ENCODE measurements at places on chromosomes 13 and 19. TPM values are rescaled to one million over a fixed set of nuclear protein-coding genes. Genes with fewer than 3 reads are reported as not detected.

DNA sequence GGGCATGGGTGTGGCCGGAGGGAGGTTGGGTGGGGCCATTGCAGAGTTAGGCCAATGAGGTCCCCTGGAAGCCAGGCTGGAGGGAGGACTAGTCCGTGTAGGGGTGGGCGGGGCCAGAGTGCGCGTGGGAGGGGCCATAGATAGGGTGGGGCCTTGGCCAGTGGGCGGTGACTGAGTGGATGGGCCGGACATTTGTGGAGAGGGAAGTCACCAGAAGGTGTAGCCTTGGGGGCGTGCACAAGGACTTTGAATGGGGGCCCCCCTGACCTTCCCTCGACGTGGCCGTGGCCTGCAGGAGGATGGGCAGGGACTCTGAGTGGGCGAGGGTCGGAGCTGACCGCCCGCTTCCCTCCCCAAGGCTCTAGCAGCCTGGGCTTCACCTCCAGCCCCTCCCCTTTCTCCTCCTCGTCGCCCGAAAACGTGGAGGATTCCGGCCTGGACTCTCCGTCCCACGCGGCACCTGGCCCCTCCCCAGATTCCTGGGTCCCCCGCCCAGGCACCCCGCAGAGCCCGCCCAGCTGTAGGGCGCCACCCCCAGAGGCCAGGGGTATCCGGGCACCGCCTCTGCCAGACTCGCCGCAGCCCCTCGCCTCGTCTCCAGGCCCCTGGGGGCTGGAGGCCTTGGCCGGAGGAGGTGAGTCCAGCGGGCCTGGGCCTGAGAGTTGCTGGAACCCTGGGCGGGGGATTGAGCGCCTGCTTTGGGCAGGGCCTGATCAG, 16.5 kb upstream of the B3GNT3 start:
- peak; percentile 23 for DNase-seq

Gene ZNF540
- total RNA-seq, result 0.19 TPM

DNA sequence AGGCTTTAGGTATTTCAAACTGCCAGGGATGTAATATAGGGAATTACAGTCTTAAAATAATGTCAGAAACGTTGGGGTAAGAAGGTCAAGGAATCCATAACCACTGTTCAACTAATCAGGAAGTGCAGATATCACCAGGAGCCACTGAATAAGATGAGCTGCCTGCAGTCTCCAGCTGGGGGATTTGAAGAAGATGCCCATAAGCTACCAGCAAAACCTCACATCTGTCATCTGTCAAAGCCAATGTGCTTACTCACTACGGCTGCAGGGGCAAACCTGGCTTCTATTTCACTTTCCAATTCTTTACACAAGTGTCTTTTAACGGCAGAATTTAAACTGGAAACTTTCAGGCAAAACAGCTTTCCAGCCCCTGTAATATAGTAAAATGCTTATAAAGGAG, 1410.1 kb upstream of the ATXN8OS start:
- no peak for DNase-seq

DNA sequence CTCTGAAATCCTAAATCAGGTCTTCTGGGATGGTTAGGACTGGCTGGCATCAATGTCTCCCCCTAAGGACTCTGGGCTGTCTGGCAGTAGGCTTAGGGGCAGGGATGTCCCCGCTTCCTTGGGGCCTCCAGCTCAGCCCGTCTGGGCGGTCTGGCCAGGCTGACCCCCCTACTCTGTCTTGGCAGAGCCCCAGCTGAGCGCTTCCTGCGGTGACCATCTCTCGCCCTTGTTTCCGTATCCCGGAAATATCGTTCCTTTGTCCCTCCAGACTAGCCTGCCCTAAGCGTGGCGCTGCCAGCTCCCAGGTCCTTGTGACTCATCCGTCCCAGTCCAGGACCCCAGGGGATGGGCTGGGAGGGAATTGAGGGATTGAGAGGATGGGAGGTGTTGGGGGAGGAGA, 11.3 kb downstream of the GTPBP3 start:
- peak; percentile 73 for DNase-seq

Gene BST2
- total RNA-seq, result not detected

DNA sequence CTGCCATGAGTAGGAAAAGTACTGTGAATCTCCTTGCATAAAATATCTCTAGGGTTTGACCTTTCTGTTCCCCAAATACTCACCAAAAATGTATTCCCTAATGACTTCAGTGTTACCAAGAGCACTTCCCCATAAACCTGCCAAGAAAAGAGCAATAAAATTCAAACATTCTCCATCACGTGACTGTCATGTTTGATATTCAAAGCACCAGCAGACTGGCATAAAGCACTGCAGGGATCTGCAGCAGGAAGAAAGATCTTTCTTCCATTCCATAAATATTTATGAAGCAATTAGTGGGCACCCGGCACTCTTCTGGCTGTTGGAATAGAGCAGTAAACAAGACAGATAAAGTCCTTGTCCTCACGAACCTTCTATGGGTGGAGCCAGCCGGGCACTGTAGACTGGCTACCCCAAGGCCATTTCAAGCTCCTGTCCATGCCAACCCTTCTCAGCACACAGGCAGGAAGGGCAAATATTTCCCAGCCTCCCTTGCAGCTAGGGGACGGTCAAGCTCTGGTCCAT, 20.3 kb downstream of the PLA2G4C start:
- DNase-seq, result no peak

- DNase-seq, result no peak
Observed at GRCh38 chr19:13104848-13105711, 2.4 kb upstream of the LYL1 start.

- DNase-seq, result no peak
Observed at GRCh38 chr13:90883592-90883991, 463.9 kb upstream of the MIR17HG start.

DNA sequence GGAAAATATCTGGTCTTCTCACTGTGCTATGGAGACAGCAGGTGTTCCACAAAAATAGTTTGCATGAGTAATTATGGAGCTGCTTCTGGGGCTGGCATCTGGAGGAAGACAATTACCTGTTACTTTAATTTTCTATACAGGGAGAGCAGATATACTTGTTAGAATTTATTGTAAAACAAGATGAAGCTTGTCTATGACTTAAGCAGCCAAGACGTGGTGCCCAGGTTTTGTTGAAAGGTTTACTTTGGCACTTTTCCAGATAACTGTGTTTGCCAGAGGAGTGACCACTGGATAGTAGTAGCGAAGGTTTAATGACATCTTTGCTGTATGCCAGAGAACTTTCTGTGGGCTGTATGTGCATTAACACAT, 134.5 kb upstream of the KL start:
- no peak for DNase-seq

DNA sequence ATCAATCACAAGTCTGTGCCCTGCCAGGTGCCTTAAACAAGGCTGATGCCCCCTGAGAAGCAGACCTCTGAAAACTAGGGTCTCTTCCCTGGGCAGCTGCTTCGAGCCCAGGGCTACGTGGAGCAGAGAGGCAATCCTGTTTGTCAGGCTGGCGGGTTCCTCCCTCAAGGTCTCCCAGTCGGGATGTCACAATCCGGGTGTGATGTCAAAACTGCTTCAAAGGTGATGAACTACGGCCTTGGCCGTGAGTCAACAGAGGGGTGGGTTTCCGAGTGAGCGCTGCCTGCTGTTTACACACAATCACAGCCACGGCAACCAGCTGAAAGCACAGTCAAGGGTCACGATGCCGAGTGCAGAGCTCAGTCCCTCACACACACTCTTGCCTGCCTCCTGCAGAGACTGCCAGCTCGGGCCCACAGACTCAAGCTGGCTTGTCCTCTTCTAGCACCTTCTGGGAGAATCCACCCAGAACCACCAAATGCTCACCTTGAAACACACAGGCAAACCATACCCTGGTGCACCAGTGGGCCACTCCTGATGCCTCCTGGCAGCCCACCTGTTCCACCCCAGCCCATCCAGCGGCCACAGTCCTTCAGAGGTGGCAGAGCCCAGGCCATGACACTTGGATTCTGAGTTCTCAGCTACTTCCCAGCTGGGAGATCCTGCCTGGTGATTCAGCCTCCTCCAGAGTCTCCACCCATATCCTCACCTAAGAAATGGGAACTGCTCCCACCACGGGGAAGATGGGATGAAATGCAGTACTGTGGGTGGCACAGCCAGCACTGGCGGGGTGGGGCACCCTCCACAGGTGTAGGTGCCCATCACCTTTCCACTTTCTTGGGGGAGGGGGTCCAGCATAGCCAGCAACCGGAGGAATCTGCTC, 6.8 kb downstream of the ELL start:
- DNase-seq, result no peak

Measured in LHCN-M2 (cell line).